ENCODE measurements at places on chromosomes 16 and 17.

DNA sequence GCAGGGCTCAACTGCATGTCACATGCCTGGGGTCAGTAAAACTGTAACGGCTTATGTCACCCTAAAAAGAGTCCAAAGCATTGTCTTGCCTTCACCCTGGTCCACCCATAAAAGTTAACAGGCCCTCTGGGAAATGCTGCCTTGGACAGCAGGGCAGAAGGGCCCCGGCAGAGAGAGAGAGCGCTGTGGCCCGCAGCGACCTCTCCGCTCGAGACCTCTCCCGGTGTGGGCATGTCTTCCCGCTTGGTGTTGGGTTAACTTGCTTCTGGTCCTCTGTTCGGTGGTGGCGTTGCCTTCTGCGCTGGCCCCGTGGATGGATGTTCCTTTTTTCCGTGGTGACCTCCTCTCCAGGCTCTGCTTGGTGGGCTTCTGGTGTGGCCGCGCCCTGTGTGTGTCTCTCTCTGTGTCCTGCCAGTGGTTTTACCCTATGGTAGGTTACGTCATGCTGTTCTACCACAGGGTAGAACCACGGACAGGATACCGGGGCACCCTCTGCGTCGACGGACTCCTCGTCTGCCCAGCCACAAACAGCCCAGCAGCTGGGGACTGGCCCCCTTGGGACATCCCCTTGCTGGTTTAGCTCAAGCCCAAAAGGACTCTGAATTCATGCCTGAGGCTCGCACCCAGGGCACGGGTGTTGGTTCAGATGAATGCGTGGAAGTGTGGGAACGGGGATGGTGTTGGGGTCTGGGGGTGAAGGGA, 18.3 kb upstream of the CLEC18A start:
- DNase-seq, result no peak

GRCh38 chr16:50901062-50901461, 159.2 kb downstream of the CYLD start:
- DNase-seq, result no peak

DNA sequence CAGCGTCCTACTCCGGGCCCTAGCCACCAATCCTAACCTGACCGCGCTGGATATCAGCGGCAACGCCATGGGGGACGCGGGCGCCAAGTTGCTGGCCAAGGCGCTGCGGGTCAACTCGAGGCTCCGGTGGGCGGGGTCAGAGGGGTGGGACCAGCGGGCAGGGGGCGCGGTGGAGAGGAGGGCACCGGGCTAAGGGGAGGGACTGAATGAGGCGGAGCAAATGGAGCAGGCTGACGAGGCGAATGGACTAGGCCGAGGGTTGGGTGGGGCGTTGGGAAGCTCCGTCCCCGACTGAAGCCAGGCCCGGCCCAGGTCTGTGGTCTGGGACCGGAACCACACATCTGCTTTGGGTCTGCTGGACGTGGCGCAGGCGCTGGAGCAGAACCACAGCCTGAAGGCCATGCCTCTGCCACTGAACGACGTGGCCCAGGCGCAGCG, 4.6 kb downstream of the CARMIL2 start:
- DNase-seq, result no peak

DNA sequence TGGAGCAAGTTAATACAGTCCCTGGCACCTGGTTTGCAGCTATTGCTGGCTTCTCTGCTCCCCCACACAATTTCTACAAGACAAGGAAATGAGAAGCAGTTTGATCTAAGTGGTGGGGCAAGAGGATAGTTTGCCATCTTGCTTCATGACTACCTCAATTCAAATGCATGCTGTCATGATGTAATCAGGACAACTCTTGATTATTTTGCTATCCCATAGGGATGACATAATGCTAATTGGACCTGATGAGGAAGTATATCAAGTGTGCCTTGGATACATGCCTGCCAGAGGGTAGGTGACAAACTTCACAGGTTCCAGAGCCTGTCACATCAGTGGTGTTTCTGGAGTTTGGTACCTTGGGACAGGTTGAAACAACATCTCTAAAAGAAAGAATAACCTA, 40.9 kb downstream of the SLFN5 start:
- DNase-seq, result no peak

DNA sequence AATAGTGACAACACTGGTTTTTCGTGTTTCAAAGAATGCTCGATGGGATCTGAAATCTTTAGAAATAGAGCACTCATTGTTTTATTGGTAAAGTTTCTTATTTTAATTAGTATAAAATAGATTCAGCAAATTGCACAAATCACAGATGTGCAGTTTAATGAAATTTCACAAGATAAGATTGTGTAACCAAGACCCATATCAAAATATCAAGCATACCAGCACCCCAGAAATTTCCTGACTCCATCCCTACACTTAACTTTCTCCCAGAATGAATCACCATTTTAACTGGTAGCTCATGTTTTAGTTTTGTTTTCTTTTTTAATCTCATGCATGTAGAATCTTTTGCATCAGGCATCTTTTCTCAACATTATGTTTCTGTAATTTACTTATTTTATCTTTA, 185.9 kb downstream of the KCNJ2 start:
- DNase-seq, result no peak

- no peak for DNase-seq
Observed at GRCh38 chr17:50893183-50893993, 27.2 kb upstream of the TOB1 start.

GRCh38 chr16:15650698-15651171, 690 bp downstream of the NDE1 start:
- DNase-seq, result no peak

- DNase-seq, result no peak
Observed at GRCh38 chr16:23469814-23470213, 16.8 kb upstream of the COG7 start.

- no peak for DNase-seq
Observed at GRCh38 chr17:15261258-15261801, 3.8 kb downstream of the PMP22 start.

DNA sequence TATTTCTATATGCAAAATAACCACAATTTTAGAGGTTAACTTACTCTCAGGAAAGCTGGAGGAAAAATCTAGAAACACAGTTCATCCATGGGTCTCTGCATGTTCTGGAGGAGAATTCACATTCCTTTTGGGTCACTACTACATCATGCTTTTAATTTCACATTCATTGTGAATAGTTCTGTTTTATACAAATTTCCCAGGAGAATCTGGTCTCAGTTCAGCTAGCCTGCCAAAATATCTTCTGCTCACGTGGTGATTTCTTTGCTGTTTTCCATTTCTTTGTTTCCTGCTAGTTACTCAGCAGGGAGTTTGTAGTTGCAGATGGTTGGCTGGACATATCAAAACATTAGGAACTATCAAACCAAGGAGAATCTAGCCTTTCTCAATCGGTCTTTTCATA, at the start of gene ABCA9:
TSS of gene ABCA9 (minus strand) at position 106 of the 400 bp plus-strand sequence. CDS start 9,801 bp downstream, outside the sequence.
- no peak for DNase-seq

- DNase-seq, result no peak
Observed at GRCh38 chr16:25707982-25708583, 16.3 kb downstream of the HS3ST4 start.

DNA sequence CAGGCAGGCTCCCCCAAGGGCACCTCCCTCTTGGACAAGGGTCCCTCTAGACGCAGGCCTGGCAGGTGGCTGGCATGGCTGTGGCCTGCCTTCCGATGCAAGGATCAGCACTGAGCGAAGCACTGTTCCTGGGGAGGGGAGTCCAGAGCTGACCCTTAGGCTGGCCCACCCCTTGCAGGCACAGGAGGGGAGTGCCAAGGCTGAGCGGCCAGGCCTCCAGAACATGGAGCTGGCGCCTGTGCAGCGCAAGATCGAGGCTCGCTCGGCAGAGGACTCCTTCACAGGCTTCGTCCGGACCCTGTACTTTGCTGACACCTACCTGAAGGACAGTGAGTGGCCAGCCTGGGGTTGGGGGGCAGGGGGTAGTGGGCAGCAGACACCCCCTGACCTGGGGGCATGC, 16.8 kb upstream of the MYO15B start:
- DNase-seq, result no peak

GRCh38 chr16:75110637-75111513, 5.7 kb downstream of the LDHD start:
- DNase-seq, result peak; percentile 75
